Cortex of kidney (tissue), 1 donor: ENCODE measurements at places on chromosomes 3 and 15.

- no peak for DNase-seq
These were observed 329.3 kb upstream of the THBS1 start for GRCh38 chr15:39251413-39252133.

- DNase-seq: no peak
These were observed 27.1 kb downstream of the KLF15 start for GRCh38 chr3:126329927-126330725.

DNA sequence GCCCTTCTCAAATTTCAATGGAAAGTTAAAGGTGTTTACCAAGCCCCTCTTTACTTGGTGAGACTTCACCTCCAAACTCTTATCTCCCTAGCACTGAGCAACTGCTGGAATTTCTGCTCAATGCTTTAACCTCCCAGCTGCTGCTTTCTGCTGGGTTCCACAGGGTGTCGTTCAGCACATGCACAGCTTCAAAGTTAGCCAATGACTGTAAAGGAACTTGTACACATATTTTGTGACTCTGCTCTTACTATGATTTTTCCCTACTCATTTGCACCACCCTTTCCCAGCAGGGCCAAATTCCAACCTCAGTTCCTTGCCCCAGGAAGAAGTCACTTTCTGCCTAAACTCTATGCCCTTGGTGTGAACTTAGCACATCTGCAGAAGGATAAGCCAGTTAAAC lies 89.7 kb downstream of the ULK4 start:
- no peak for DNase-seq

DNA sequence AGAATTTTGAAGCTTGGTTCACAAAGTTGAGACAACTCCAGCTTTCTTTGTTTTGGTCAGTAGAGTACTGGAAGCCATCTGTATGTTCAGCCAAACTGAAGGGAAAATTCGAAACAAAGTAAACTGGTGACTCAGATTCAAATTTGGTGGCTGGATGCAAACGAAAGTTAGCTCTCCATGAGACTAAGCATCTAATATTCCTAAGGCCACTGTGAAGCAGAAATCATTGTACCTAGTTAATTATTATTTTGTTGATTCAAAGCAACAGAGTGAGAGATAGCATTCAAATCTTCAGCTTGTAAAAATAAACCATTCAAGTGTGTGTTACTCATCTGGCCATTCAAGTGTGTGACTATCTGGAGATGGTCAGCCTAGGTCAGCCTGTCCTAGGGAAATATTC lies 42.1 kb downstream of the NR2F2 start:
- DNase-seq: no peak

- DNase-seq: no peak
These were observed 341.3 kb upstream of the THBS1 start for GRCh38 chr15:39239562-39239961.

DNA sequence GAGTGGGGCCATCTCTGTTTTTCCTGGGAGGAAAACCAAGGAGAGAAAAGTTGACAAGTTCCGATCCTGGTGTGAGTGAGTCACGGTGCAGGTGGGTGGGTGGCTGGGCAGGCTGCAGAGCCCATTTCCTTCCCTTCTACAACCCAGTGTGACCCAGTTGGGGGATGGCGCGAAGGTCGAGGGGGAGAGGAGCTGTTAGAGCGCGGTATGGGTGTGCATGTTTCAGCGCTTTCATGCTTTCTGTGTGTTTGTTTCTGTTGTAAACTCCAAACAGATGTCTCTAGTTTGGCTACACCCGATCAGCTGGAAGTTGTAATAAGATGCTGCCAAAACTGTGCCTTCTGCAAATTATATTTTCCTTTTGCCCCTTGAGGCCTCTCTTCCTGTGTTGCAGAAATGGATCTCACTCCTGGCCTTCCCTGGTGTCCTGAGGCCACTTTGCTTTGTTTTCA lies 3.8 kb downstream of the FAM43A start:
- no peak for DNase-seq

DNA sequence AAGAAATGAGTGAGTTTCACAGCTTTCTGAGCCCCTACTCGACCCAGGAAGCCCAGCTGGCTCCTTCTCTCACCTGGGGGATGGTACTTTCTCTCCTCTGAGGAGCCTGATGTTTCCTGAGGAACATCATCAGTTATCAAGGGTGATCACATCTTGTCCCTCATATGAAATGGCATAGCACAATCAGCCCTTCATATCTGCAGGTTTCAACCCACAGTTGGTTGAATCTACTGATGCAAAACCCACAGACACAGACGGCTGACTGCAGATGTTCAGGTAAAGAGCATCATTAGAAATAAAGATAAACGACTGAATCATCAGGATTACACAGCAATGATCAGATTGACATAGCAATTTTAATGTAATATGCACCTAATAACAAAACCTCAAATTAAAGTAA lies 93.6 kb upstream of the OSTN start:
- DNase-seq: no peak

GRCh38 chr3:110795163-110795562 lies 276.5 kb upstream of the NECTIN3 start:
- no peak for DNase-seq

GRCh38 chr15:89205991-89206585 lies 15.3 kb downstream of the RLBP1 start:
- no peak for DNase-seq

DNA sequence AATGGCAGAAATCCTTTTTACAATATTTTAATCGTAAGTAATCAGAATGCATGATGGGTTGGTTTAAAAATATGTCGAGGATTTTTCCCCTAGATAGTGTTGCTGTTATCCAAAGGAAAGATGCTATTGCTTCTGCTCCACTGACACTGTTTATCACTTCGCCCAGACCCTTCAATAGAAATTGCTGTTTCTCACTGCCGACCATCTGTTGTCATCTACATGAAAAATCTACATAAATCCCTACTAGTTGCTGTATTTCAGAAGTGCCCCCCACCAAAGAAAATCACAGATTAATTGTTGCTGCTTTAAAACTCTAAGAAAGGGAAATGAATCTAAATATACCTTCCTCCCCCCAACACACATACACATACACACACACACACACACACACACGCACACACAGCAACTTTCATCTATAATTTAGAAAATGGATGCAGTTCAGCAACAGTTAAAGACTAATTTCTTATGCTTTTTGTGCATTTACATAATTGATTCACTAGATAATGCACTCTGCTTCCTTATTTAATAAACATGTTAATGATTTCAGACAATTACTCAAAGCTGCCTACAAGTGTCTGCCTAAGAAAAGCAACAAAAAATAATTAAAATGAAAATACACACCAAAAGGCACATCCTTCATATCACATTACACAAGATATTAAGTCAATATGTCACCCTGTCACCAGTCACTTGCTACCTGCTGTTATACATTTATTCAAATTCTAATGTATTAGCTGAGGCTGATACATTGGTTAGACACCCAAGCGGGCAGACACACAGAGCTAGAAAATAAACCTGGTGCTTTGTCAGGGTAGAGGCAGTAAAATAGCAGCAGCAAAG lies 82.8 kb downstream of the RORA start:
- DNase-seq: no peak

GRCh38 chr3:58052373-58053273 lies 44.4 kb downstream of the FLNB start:
- no peak for DNase-seq

- DNase-seq: no peak
These were observed 7.0 kb upstream of the MANF start for GRCh38 chr3:51378065-51378464.

GRCh38 chr3:185046603-185047002 lies 106.3 kb downstream of the C3orf70 start:
- DNase-seq: no peak

GRCh38 chr3:141575879-141576743 lies 89.3 kb downstream of the RASA2 start:
- no peak for DNase-seq

- no peak for DNase-seq
These were observed 17.4 kb downstream of the TIMP4 start for GRCh38 chr3:12141350-12141749.

DNA sequence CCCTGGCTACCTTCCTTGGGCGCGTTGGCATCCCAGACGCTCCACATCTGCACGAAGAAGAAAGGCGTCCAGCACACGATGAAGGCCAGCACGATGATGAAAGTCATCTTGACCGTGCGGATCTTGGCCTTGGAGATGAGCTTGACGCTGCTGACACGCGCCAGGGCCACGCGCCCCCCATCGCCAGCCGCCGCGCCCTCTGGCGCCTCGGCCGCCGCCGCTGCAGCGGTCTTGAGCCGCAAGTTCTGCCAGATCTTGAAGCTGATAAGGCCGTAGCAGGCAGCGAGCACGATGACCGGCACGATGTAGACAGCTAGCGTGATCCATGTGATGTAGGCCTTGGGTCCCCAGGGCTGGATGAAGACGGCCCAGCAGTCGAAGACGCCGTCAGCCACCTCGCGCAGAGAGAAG lies 2.2 kb downstream of the OXTR start:
- no peak for DNase-seq

DNA sequence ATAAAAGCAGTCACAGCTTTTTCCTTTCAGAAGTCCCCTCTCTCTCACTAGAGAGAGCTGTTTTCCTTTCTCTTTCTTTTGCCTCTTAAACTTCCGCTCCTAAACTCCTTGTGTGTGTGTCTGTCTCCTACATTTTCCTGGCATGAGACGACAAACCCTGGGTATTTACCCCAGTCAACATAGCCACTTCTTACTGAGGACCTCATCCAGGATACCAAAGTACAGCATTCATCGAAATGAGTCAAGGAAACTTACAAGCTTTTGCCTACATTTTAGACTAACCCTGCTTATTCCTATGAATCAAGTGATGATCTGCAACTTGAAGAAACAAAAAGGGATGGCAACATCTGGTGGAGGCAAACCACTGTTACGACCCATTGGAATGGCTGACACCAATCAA lies 16.7 kb downstream of the PATL2 start:
- no peak for DNase-seq

- no peak for DNase-seq
These were observed 21.5 kb upstream of the CHD2 start for GRCh38 chr15:92878593-92879053.

GRCh38 chr15:67021455-67021854 lies 43.9 kb upstream of the SMAD3 start:
- no peak for DNase-seq

- DNase-seq: no peak
These were observed 66.9 kb downstream of the DCLK3 start for GRCh38 chr3:36697229-36698001.

- DNase-seq: no peak
These were observed 391.2 kb upstream of the NECTIN3 start for GRCh38 chr3:110680450-110680849.

GRCh38 chr3:117407317-117407716 lies 697.7 kb downstream of the TUSC7 start:
- DNase-seq: no peak

GRCh38 chr3:11513817-11514135 lies 129.9 kb downstream of the VGLL4 start:
- no peak for DNase-seq

DNA sequence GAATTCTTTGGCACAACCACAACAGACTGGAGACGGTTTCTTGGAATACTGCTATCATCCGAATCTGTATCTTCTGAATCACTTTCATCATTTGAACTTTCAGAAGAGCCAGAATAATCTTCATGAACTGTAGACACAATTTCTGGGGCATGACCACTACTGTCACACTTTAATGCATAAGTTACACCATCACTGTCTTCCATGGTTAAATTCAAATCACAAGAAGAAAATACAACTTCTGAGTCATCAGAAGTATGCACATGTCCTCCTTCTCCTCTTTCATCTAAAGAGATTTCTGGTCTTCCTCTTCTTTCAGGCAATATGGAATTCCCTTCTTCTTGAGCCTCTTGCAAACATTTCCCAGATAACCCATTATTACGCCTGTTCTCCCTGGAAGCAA lies 42.5 kb downstream of the SETD2 start:
- no peak for DNase-seq

DNA sequence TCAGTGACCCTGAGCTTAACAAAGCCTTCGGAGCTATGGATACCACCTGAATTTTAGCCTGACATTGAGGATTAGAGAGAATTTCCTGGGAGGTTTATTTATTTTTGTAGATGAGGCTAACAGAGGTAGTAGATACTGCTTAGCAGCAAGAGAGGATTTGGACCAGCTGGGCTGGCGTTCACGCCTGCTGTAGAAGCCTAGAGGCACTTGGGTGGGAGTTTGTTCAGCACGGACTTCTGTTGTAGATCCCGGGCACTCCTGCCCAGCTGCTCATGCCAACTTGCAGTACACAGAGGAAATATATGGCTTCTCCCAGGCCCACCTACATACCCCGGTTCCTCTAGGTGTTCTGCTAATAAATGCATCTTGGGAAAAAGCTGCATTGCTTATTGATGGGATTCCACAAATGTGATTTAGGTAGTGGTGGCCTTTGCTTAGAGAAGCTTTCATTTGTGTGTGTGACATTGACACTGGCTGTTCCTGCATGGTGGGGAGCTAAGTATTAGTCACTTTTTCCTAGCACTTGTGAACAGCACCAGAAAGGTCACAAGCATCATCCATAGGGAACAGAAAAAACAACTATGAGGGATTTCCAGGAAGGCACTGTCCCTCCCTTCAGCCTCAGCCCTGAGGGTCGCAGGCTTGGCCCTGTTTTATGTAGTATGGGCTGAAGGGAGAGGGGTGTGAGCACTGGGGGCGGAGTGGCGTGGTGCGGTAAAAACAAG lies 324.8 kb upstream of the LRRFIP2 start:
- no peak for DNase-seq

DNA sequence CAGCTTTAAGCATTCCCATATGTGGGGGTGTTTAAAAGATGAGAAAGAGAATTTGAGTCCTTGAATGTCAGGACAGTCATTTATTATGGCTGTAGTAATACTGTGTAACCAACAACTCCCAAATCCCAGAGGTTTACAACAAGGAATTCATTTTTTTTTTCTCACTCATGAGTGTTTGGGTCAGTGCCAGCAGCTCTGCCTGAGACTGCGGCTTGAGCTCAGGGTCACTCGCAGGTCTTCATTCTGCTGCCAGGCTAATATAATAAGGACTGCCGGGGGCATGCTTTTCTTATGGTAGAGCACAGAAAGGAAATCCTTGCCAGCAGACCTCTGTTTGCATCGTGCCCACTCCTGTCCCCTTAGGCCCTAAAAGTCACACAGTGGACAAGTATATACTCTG lies 277.9 kb upstream of the LMCD1 start:
- DNase-seq: no peak

- no peak for DNase-seq
These were observed 536.9 kb downstream of the ZIC1 start for GRCh38 chr3:147945968-147946519.
